Muscle of arm (tissue), 14 donors: ENCODE measurements at places on chromosomes 3 and 15. TPM values are rescaled to one million over a fixed set of nuclear protein-coding genes. Genes with fewer than 3 reads are reported as not detected.

GRCh38 chr15:100859970-100860828, 19.4 kb upstream of the ALDH1A3 start:
- no peak for DNase-seq

GRCh38 chr3:41173926-41174885, 25.1 kb upstream of the CTNNB1 start:
- no peak for DNase-seq

- no peak for DNase-seq
Measured at GRCh38 chr15:81113861-81114291, 20.2 kb upstream of the CFAP161 start.

Gene LYZL4
- not detected for polyA plus RNA-seq

Gene KCNAB1
- polyA plus RNA-seq: 6.0 TPM

Gene C3orf49
- 0.23 TPM for polyA plus RNA-seq

Gene PARP16
- 12.5 TPM for polyA plus RNA-seq

DNA sequence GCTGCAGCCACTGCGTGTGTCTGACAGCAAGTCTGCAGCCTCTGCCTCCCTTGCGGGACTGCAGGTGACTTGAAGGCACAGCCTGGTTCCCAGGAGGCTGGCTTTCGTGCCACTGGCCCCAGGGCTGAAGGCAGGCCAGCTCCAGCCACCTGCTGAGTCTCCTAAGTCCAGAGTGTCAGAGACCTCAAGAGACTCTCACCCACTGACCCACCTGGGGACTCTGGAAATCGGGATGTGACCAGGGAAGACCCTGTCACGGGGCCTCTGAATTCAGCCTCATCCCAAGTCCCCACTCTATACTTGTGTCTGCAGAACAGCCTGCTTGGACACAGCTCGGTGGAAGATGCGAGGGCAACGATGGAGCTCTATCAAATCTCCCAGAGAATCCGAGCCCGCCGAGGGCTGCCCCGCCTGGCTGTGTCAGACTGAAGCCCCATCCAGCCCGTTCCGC, 16.3 kb downstream of the ISG20 start:
- no peak for DNase-seq

Gene GHSR
- polyA plus RNA-seq: not detected

DNA sequence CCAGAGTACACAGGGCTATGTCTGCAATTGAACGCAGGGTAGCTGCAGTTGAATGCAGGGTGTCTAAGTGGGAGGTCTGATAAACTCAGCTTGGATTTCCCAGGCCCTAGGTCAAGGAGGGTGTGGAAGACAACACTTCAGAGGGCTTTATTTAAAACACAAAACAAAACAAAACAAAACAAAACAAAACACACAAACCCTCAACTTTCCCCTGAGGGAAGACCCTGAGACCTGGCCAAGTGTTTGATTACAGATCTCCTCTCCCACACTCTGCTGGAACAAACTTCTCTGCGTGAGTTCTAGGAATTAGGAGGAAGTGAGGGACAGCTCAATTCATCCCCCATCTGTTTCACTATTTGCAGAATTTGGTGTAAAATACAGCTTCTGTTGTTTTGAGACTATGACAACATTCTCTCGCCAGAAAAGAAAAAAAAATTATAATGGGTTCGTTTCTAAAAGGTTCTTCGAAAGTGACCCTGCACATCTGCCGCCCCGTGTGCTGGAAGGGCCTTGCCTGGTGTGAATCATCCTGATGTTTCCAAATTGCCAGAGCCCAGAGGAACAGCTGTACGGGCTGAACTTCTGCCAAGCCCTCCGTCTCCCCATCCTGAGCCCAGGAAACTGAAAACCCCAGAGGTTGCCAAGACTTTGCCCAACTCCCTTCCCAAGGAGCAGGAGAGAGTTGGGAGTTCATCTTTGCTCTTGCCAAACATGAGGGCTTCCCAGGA, 73.3 kb upstream of the RAD18 start:
- DNase-seq: peak; percentile 81

DNA sequence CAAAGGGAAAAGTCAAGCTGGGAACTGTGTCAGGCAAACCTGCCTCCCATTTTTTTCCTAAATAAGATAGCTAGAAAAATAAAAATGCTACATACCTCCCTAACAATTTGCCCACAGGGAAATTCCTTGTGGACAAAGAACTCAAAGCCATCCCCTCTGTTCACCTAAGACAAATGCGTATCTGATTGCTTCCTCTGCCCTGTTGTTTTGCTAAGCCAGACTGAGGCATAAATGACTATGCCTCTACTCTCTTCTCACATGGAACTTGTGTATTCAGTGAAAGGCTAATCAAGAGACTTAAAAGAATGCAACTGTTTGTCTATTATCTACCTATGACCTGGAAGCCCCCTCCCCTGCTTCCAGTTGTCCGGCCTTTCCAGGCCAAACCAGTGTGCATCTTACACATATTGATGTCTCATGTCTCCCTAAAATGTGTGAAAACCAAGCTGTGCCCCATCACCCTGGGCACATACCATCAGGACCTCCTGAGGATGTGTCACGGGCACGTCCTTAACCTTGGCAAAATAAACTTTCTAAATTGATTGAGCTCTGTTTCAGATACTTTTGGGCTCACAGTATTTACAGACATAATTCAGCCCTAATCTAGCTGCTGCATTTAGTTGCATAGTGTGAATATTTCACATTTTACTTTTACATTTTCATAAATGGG, 15.8 kb downstream of the CHD2 start:
- no peak for DNase-seq

DNA sequence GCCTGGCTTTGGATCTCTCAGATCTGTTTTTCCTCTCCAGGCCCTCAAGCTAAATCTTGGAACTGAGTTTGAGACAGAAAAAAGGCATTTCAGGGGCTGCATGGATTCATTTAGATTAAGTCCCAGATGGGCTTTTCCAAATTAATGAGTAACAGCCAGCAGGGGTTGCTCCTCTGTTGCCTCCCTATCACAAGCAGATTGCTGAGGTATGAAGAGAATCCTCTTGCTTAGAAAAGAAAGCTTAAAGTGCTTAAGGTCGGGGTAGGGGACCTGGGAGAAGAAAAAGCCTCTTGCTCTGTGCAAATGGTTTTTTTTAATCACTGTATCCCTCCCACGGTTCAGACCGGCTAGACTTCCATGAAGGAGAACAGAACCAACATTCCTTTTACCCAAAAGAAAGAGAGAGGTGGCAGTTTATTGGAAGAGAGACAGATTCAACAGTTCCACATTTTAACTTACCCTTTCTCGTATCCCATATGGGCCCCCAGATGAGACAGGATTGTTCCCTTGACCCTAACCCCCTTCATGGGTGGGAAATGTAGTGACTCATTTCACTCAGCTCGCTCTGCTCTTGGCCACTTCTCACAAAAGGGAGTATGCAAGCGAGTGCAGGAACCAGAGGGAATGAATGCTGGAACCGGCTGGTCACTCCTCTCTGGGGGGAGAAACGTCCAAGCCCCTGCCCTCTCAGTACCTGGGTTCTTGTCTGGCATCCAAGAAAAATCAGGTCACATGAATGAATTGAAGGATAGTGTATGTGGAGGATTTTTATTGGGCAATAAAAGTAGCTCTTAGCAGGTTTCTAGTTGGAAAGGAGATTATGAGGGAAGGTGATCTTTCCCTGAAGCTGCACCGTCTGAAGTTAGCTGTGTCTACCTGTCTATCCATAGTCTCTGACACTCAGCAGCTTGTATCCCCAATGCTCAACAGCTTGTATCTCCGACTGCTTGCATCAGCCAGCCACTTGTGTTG, 745.2 kb downstream of the SI start:
- DNase-seq: no peak

Gene CCR2
- polyA plus RNA-seq: 0.48 TPM

- DNase-seq: no peak
Measured at GRCh38 chr3:108319428-108320082, 23.2 kb downstream of the HHLA2 start.

Gene ADAMTSL3
- polyA plus RNA-seq: 39.7 TPM

DNA sequence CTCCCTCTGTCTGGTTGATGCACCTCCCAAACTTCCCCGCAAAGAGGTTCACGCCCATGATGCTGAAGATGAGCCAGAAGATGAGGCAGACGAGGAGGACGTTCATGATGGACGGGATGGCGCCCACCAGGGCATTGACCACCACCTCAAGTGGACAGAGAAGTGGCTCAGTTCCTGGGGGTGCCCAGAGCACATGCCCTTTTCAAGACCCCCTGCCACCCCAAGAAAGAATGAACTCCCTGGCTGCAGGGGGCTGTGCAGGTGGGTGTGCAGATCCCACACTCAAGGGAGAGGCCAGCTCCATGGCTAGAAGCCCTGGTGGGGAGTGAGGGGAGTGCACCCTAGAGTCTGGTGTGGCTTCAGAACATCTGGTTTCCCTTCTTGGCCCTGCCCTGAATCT, 64.1 kb downstream of the EXOG start:
- DNase-seq: no peak

Gene KCNMB3
- 2.8 TPM for polyA plus RNA-seq

GRCh38 chr3:61181874-61182273, 69.4 kb downstream of the FHIT start:
- DNase-seq: no peak

DNA sequence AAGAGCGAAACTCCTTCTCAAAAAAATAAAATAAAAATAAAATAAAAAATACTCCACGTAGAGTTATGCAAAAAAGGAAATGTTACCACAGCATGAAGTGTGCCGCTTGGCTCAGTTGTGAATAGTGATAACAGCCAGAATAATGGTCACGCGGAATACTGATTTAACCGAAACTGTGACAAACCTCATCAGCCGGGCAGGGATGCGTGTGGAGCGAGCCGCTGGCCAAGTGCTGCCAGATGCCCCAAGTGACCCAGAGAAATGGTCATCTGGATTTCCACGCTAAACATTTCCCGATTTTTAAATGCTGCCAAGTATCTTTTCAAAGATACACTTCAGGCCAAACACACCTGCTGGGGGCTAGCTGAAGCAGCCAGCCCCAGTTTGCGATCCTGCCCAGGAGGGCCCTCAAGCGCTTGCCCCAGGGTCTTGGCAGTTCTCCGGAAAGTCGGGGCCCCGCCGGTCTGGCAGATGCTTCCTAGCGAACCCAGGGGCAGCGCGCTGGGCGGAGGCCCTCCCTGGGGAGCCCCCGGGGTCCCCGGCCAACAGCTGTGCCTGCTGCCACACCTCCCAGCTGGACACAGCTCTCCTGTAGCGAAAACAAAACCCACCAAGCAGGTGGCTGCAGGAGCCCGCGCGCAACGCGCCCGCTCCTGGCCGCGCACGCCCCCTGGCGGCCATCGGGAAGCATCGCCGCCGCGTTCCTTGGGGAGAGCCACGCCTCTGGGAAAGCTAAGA, 35.1 kb downstream of the CMTM6 start:
- peak; percentile 80 for DNase-seq

Gene CIB1
- 32.1 TPM for polyA plus RNA-seq

DNA sequence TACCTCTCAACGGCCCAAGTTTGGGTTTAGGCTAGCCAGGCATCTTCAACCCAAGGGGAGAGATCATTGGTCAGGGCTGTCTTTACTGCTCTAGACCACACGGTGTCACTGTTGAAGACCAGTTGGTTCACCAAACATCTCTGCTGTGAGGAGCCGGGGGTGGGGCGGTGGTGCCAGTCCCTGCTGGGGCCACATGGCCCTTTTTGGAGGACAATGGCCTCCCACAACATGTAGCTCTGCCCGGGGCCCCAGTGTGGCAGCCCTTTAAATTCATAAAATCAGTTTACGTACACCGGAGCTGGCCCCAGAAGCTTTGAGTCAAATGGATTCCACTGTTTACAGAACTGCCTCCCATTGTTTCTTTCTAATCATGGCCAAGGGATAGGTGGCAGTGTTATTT, 19.1 kb upstream of the TM4SF18 start:
- DNase-seq: no peak

GRCh38 chr3:36991923-36992805, 767 bp downstream of the EPM2AIP1 start:
- DNase-seq: no peak

- DNase-seq: no peak
Measured at GRCh38 chr3:115646027-115646690, 22.8 kb downstream of the GAP43 start.

DNA sequence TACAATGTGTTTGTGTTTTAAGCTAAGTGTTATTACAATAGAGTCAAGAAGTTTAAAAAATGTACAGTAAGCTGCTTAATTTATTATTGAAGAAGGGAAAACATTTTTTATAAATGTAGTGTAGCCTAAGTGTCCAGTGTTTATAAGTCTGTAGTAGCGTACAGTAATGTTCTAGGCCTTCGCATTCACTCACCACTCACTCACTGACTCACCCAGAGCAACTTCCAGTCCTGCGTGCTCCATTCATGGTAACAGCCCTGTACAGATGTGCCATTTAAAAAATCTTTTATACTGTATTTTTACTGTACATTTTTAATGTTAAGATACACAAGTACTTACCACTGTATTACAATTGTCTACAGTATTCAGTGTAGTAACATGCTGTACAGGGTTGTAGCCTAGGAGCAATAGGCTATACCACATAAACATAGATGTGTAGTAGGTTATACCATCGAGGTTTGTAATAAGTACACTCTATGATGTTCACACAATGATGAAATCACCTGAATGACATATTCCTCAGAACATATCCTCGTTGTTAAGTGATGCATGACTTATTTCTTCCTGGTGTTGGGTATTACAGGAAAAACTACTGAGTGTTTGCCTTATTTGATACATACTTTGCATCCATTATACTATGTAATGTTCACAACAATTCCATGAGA, 156.6 kb upstream of the NUDT16 start:
- DNase-seq: no peak

DNA sequence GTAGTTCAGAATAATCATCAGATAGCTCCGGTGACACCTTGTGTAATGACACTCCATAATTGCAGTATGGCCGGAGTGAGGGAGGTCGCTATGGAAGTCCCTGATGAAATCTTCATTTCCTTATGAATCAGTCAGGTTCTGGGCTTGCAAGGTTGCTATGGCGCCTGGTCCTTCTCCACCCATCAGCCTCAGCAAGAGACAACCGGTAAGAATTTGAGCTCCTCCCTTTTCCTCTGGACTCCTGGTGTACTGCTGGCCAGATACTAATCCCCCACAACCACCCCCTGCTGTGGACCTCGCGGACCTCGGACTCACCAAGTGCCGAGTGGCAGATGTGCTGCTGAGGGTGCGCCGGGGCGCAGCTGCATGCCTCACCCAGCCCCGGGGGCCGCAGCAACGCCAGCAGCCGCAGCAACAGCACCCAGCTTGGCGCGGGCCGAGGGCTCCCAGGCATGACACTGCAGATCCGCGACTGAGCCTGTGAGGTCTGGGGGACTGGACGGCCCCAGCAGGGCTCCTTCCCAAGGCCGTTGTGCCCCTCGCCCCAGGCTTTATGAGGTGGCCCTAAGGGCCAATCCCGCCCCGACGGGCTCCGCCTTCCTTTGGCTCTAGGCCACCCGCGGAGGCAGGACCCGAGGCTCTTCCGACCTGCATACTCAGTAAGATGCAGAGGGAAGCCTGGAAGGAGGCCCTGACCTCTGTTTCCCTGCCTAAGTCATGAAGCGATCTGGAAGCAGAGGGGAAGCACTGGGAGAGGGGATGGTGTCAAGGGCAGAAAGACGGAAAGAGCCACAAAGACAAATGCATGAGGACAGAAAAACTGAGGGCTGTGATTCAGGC, at the start of gene TIMP4:
TSS of gene TIMP4 (minus strand) at position 526 of the 840 bp plus-strand sequence. CDS start at position 454, 72 bp downstream.
- no peak for DNase-seq

GRCh38 chr3:11545186-11545851, 98.4 kb downstream of the VGLL4 start:
- no peak for DNase-seq
